ENCODE measurements at places on chromosomes 2 and 18.

DNA sequence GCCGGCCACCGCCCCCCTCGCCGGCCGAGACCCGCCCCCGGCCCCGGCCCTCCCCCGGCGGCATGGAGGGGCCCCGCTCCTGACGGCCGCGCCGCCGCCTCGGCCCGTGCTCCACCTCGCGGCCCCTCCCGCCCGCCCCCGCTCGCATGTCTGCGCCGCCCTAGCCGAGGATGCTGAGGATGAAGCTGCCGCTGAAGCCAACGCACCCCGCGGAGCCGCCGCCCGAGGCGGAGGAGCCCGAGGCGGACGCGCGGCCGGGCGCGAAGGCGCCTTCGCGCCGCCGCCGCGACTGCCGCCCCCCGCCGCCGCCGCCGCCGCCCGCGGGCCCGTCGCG, 397 bp downstream of the ZCCHC2 start:
- DNase-seq = no peak

- no peak for DNase-seq
These were observed 12.0 kb downstream of the SERPINE2 start for GRCh38 chr2:224027070-224027469.

- no peak for DNase-seq
These were observed 16.2 kb upstream of the ZCCHC2 start for GRCh38 chr18:62506495-62507143.

DNA sequence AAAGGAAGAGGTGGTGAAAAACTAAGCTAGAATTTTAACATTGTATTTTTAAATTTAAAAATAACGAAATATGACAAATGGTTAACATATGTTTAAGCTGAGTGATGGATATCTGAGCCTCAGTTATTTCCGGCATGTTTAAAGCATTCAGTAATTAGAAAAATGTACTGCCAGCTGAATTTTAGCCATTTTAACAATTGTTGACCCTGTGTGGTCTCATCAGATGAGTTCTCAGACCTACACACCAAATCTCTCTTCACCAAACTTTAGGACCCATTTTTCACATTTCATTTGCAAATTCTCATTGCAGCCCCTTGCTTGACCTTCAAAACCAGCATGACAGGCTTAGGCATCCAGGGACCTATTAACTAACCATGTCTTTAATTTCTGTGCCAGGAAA, 91.5 kb upstream of the RGPD4 start:
- no peak for DNase-seq

- DNase-seq = no peak
These were observed 142.6 kb upstream of the SPRED2 start for GRCh38 chr2:65574993-65575392.

DNA sequence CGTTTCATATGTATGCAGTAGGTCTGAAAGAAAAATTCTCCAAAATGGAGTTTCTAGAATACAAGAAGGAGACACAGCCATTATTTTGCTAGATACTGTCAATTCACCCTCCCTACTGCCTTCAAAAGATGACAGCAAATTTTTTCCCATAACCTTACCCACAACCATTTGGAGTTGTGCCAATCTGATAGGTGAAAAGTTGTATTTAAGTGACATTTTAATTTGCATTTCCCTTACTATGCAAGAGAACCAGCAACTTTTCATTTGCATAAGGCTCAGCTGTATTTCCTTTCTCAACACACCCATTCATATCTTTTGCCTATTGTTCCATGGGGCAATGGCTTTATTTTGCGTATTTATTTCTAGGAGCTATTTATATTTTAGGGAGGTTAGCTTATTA, 31.4 kb upstream of the IL18RAP start:
- no peak for DNase-seq

DNA sequence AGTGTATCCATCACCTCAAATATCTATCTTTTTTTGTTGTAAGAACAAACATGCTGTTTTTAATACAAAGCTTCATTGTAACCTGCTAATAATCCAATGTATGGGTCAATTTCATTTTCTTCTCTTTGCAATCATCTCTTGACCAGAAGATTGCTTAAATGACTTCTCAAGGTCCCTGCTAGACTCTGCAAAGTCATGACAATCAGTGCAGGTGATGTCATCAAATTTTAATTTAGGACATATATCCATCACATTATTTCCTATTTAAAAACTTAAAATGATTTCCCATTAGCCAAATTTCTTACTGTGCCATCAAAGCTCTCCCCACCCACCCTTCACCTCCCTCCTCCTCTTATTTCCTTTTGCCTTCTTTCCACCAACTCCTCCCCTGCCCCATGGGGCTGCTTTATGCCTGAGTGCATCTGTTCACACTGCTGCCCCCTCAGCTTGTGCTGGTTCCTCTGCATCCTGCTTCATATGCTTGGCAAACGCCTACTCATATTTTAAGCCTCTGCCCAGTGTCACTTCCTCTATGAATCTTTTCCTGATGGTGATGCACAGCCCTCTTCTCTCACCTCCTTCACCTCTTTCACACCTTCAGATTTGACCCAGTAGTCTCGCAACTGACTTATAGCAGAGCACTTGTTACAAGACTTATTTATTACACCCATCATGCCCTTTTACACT, 20.3 kb downstream of the PLEK start:
- no peak for DNase-seq

- DNase-seq = no peak
These were observed 65.8 kb downstream of the ALPK2 start for GRCh38 chr18:58562999-58563667.

GRCh38 chr2:241189093-241189855, 797 bp downstream of the ANO7 start:
- no peak for DNase-seq

DNA sequence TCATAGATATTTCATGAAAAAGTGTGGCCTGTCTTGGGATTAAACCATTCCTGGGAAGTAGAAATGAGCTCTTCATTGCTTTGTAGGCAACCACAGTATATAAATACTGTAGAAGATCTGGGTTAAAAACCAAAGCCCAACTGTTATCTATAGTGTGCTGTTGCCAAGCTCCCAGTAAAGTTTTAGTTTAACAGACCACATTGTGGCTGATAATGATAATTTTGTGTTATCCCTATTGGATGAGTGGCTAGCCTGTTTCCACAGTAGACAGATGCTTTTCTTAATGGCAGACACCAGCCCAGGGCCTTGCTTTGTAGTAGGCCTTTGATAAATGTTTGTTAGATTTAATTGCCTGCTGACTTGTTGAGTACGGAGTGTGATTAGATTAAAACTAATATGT, 52.1 kb downstream of the FMNL2 start:
- DNase-seq = no peak

DNA sequence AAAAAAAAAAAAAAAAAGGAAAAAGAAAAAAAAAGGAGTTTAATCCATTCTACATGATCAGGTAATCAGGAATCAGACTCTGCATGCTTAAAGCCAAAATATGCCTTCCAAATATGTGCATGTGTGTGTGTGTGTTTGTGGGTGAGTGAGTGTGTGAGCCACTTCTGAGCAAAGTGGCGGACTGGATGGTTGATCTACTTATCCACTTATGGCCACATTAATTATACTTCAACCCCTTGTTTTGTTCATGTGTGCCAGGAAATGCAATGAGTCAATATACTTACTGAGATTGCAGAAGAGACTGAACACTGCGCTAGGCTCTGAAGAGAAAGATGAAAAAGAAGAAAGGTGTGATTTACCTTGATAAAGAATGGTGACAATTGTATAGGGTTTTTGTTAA, 586.5 kb upstream of the NXPH2 start:
- no peak for DNase-seq

GRCh38 chr2:71526975-71527374, 73.6 kb downstream of the DYSF start:
- DNase-seq = no peak

DNA sequence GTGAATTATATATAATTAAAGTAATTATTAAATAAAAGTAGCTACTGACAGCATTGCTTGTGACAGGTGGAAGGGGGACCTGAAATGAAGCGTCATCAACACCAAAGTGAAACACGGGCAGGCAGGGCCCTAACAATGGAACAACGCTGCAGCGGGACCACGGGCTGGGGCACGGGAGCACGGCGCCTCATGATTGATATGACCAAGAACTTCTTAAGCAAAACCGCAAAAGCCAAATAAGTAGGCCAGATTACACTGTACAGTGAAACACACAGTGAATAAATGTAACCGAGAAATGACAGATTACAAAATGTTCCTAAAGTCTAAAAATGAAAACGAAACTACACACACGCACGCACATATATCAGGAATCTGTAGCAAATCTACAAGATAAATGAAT, 81.4 kb downstream of the SNTG2 start:
- no peak for DNase-seq
